ENCODE measurements at places on chromosomes 4 and X. TPM values are rescaled to one million over a fixed set of nuclear protein-coding genes. Genes with fewer than 3 reads are reported as not detected.

DNA sequence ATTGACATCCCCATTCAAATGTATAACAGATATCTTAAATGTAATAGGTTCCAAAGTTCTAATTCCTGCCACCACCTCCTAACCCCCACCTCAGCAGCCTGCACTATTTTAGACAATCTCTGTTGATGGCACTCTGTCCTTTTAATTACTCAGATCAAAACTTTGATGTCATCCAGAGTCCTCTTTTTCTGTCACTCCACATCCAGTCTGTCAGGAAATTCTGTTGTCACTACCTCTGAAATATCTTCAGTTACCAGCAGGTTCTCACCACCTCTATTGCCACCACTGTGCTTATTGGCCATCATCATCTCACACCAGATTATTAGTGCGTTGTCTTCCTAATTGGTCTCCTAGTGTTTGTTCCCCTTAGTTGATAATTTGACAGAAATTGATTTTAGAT is 76.2 kb downstream of the PTPN13 start:
- H3K4me3 ChIP-seq: no peak overlapping the region
- DNase-seq: no peak
- no peaks in the 10 kb centered on the region for H3K27me3 ChIP-seq
- H3K4me1 ChIP-seq: no peaks in the 10 kb centered on the region

- peak overlapping the region; percentile 78 for H3K4me3 ChIP-seq
- no peak for DNase-seq
- no peaks in the 10 kb centered on the region for H3K4me1 ChIP-seq
- peak overlapping the region; percentile 88 for H3K27ac ChIP-seq
- no peaks in the 10 kb centered on the region for H3K27me3 ChIP-seq
Measured at GRCh38 chrX:41921492-41922430, 1.6 kb downstream of the CASK start.

DNA sequence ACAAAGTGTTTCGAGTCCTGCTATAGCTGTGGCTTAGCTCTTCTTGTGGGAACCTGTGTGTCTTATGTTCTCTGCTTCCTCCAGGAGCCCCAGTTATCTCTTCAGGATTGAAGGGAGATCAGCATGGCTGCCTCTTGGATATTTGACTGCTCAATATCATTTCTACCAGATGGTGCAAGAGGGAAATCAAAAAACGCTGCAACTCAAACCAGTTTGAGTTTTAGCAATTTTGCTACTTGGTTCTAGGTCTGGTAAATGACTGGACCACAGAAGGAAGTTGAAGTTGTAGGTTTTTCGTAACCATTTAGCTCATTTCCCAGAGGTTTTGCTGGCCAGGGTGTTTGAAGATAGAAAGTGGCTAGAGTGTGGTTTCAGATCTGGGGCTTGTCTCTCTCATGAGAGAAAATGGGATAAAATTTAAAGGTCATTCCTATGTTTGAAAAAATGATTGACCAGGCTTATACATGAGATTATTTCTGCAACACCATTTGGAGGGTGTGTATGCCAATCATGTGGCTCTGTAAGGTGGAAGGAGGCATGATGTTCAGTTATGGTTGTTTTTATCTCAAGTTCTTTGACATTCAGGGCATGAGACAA is 210.4 kb downstream of the SPRY1 start:
- H3K36me3 ChIP-seq: no peaks in the 10 kb centered on the region
- no peak overlapping the region for H3K27ac ChIP-seq
- H3K27me3 ChIP-seq: no peaks in the 10 kb centered on the region
- H3K4me3 ChIP-seq: no peak overlapping the region
- no peak for DNase-seq

- H3K27me3 ChIP-seq: no peaks in the 10 kb centered on the region
- H3K27ac ChIP-seq: no peak overlapping the region
- no peak for DNase-seq
- H3K36me3 ChIP-seq: no peaks in the 10 kb centered on the region
- H3K4me3 ChIP-seq: no peak overlapping the region
Measured at GRCh38 chrX:10617186-10617998, 3.0 kb downstream of the MID1 start.

- no peak overlapping the region for H3K4me3 ChIP-seq
- DNase-seq: no peak
- no peaks in the 10 kb centered on the region for H3K27me3 ChIP-seq
- H3K4me1 ChIP-seq: no peaks in the 10 kb centered on the region
- no peaks in the 10 kb centered on the region for H3K36me3 ChIP-seq
- H3K27ac ChIP-seq: no peak overlapping the region
Measured at GRCh38 chr4:87931932-87932331, 43.6 kb upstream of the SPP1 start.

DNA sequence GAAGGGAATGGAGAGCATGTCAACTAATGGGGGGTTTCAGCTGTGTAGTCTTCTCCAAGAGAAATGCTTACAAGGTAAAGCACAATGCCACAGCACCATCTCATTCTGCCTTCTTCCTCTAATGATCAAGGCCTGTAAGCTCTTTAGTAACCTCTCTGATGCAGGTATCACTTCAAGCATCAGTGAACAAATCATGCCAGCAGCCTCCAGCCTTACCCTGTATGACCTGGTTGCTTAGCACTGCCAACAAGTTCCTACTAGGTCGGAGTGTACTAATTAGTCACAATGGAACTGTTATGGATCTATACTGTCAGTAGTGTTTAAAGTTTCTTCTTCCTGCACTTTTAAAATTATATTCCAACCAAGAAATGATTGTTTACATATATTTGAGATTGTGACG is 197.7 kb downstream of the GRID2 start:
- H3K27ac ChIP-seq: no peak overlapping the region
- no peak overlapping the region for H3K4me3 ChIP-seq
- H3K36me3 ChIP-seq: no peaks in the 10 kb centered on the region
- no peaks in the 10 kb centered on the region for H3K4me1 ChIP-seq

DNA sequence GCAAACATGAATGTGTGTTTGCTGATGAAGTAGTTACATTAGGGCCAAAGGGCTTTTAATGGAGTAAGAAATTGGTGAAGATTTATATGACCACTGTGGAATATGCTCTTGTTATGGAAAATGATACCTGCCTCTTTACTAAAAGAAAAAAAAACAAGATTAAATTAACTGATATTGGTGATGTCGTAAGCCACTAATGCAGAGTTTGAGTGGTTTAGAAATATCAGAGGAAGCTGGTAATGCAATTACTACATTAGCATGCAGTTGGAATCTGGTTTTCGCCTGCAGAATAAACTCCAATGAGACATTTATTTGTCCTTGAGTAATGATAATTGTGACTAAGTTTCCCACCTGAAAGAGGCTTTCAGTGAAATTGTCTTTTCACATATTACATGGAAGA is 597.9 kb downstream of the GALNTL6 start:
- no peak overlapping the region for H3K4me3 ChIP-seq
- no peaks in the 10 kb centered on the region for H3K36me3 ChIP-seq
- no peak for DNase-seq
- H3K4me1 ChIP-seq: no peaks in the 10 kb centered on the region
- H3K27me3 ChIP-seq: no peaks in the 10 kb centered on the region

LNX1 gene
- 4.0 TPM for total RNA-seq

NOX1 gene
- not detected for total RNA-seq

ATOH1 gene
- not detected for total RNA-seq

ATP8A1 gene
- total RNA-seq: 11.4 TPM

PAK3 gene
- 0.64 TPM for total RNA-seq

INPP4B gene
- 32.7 TPM for total RNA-seq

DCLK2 gene
- total RNA-seq: 34.2 TPM

DRP2 gene
- total RNA-seq: 2.4 TPM

PRKG2 gene
- not detected for total RNA-seq
